ENCODE measurements at places on chromosomes 4 and X.

- no peak for DNase-seq
These were observed 55.9 kb upstream of the HGFAC start for GRCh38 chr4:3385711-3386420.

- DNase-seq: no peak
These were observed 52.8 kb upstream of the CD99 start for GRCh38 chrX:2638279-2638678.

- no peak for DNase-seq
These were observed 19.4 kb downstream of the SEPTIN11 start for GRCh38 chr4:76968937-76969336.

DNA sequence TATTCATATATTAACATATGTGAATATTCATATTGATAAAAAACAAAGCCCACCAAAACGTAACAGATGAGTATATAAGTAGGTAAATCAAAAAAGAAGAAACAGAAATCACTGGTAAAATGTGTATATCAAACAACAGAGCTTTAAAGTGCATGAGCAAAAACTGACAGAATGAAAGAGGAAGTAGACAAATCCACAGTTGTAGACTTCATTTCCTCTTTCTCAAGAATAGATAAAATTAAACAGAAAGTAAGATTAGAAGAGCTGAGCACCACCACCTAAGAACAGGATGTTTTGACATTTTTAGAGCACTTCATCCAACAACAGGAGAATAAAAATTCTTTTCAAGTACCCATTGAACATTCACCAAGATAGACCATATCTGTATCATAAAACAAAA, 64.6 kb downstream of the CNKSR2 start:
- DNase-seq: no peak

GRCh38 chrX:38232079-38232686, 11.5 kb upstream of the SRPX start:
- no peak for DNase-seq

GRCh38 chr4:155011163-155011780, 197.2 kb upstream of the NPY2R start:
- DNase-seq: no peak

- DNase-seq: no peak
These were observed 422.4 kb upstream of the BOD1L1 start for GRCh38 chr4:14049946-14050345.
